Upper lobe of left lung (tissue), 6 donors: ENCODE measurements at places on chromosomes 3 and 15. TPM values are rescaled to one million over a fixed set of nuclear protein-coding genes. Genes with fewer than 3 reads are reported as not detected.

- no peak for DNase-seq
Measured at GRCh38 chr3:73827725-73828211, 203.0 kb upstream of the PDZRN3 start.

- DNase-seq, result no peak
Measured at GRCh38 chr3:88469216-88469615, 319.5 kb downstream of the C3orf38 start.

DNA sequence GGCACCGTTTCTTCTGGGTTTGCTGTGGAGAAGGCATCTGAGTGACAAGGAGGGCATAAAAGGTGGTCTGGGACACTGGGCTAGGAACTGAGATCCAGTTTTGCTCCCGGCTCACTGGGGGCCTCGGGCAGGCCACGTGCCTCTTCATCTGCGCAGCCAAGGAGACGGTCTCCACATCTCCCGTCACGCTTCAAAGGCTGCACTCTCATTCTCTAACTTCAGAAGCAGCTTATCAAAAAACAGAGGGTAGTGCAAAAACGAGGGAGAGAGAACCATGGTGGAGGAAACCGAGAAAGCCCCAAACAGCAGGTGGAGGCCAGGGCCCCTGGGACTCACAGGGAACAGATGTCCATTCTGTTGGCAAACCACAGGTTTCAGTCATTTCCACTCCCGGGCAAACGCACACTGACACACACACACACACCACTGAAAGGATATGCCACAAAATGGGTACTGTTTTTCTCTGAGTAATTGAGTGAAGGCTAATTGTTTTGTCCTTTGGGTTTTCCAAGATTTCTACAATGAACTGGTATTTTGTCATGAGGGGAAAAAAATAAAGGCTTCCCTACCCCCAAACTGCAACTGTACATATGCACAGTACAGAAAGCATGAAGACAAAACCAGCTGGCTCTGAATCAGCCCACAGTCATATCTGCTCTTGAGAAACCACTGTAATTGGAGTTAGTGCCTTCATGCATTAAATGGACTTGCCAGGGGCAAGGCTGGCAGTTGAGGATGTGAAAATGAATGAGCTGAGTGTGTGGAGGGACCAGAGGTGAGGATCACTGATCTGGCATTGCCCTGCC is 71.9 kb downstream of the MGLL start:
- no peak for DNase-seq

DNA sequence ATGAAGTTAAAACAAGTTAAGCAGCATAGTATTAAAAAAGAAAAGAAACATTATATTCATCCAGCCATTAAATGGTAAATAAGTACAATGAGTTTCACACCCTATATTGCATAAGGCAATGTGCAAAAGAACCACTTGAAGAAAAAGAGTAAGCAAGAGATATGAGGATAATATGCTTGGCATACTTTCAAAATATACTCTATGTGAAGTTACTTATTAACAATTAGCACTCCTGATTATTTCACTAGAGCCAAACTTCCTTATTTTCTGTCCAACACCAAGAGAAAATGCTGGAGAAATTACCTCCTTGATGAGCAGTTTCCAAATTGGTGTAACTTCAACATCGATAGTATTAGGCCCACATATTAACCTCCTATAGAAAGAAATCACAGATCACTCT is 63.7 kb downstream of the ATP13A4 start:
- no peak for DNase-seq

DNA sequence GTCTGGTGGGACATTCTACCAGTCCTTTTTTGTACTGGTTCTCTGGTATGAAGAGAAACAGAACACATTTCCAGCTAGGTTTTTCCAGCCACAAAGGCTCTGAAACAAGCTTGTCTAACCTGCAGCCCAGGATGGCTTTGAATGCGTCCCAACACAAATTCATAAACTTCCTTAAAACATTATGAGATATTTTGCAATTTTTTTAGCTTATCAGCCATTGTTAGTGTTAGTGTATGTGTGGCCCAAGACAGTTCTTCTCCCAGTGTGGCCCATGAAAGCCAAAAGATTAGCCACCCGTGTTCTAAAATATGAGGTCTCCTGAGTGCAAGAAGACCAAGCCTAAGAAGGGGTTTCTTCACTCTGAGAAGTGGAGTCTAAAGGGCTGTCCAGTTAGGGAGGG is 18.4 kb upstream of the TIMP4 start:
- DNase-seq, result no peak

- no peak for DNase-seq
Measured at GRCh38 chr15:40155270-40155910, 5.5 kb upstream of the BUB1B start.

DNA sequence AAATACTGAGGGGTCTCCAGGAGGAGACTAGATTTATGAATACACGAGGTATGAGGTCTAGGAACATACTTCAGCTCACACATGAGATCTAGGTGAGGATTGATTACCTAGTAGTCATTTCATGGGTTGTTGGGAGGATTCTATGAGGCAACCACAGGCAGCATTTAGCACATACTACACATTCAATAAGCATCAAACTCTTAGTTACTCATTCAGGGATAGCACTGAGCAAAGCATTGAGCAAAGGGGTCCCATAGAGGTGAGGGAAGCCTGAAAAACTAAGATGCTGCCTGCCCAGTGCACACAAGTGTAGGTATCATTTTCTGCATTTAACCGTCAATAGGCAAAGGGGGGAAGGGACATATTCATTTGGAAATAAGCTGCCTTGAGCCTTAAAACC is 4.5 kb downstream of the CCR5 start:
- no peak for DNase-seq

GRCh38 chr15:35374661-35375060 is 171.3 kb downstream of the DPH6 start:
- no peak for DNase-seq

- no peak for DNase-seq
Measured at GRCh38 chr3:14948609-14949038, 1.2 kb downstream of the NR2C2 start.

DNA sequence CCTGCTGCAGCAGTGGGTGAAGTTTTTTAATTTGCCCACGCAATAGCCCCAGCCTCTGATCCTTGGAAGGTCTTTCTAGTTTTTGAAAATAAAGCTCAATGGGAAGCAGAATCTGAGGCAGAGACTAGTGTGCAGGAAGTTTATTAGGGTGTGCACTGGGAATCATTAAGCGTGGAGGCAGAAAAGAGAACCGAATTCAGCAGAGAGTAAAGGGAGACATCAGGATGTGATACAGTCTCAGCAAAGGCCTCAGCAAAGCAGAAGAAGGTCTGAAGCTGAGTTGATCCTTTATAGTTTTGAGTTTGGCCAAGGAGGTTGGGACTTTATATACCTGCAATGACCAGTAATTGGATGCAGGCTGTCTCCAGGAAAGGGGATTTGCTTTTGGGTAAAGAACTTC is 4.9 kb upstream of the BTLA start:
- DNase-seq, result no peak

GRCh38 chr15:84953136-84953535 is 28.5 kb upstream of the PDE8A start:
- no peak for DNase-seq

TUSC7 gene
- not detected for total RNA-seq

MCF2L2 gene
- 1.6 TPM for total RNA-seq

GHSR gene
- total RNA-seq, result not detected
